ENCODE measurements at places on chromosomes 13 and 19.

GRCh38 chr13:18946738-18947137 is 234.9 kb downstream of the TUBA3C start:
- DNase-seq = peak; percentile 81

GRCh38 chr19:1189419-1189818 is 15.4 kb upstream of the SBNO2 start:
- DNase-seq = no peak

GRCh38 chr13:44068169-44068568 is 188.5 kb downstream of the LACC1 start:
- DNase-seq = no peak

DNA sequence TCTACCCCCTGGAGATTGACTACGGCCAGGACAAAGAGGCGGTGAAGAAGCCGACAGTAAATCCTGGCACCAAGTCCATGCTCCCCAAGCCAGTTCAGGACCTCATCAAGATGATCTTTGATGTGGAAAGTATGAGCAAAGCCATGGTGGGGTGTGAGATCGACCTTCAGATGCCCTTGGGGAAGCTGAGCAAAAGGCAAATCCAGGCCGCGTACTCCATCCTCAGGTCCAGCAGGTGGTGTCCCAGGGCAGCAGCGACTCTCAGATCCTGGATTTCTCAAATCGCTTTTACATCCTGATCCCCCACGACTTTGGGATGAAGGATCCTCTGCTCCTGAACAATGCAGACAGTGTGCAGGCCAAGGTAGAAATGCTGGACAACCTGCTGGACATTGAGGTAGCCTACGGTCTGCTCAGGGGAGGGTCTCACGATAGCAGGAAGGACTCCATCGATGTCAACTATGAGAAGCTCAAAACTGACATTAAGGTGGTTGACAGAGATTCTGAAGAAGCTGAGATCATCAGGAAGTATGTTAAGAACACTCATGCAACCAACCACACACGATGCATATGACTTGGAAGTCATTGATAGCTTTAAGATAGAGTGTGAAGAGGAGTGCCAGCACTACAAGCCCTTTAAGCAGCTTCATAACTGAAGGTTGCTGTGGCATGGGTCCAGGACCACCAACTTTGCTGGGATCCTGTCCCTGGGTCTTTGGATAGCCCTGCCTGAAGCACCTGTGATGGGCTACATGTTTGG is 24.0 kb upstream of the ANKRD10 start:
- DNase-seq = no peak

DNA sequence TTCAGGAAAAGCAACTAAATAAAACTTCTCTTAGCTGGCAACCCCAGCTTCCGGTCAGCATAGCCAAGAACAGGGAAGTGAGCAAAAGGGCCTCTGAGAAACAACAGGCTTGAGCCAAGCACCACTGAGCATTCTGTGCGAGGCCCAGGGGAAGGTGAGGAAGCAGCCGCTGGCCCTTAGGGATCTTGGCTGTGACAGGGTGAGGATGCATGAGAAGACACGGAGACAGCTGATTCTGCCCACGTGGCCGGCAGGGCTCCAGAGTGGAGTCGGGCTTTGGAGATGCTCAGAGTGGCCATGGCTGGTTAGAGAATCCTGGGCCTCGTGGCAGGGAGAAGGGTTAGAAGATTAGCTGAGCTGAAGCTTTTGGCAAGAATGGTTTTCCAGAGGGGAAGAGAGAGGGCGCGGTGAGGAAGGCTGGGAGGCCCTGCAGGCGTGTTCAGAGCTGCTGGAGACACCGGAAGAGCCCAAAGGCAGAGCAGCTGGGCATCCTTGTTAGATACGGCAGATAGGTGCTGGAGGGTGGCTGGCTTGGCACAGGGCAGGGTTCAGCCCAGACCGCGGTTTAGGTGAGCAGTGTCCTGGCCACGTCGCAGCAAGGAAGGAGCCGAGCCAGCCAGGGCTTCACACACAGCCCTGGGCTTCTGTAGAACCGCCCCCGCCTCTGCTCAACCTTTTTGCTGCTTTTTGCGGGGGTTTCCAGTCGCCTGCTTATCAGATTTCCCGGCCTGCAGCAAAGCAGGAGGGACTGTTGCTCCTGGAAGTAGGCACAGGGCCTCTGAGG is 17.3 kb downstream of the UPF1 start:
- no peak for DNase-seq

- no peak for DNase-seq
These were observed 548.2 kb upstream of the SLITRK1 start for GRCh38 chr13:84430446-84430845.

- no peak for DNase-seq
These were observed 8.5 kb downstream of the SOX21 start for GRCh38 chr13:94703721-94704314.

DNA sequence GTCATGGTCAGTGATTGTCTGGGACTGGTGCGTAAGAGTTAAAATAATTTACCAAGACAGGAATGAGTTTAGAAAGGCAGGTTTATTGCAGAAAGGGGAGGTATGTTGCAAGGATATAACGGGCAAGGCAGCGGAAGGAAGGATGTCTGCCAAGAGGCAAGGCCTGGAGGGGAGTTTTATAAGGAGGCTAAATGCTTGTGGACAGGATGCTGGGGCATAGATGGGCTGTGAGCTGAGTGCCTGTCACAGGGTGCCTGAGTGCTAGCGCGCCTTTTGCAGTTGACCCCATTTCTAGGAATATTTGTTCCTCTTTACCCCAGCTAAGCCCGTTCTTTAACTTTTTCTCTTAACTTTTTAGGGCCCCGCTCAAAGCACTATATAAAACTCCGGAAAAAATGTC is 58.7 kb downstream of the TEX26 start:
- no peak for DNase-seq

- DNase-seq = no peak
These were observed 120.4 kb upstream of the FREM2 start for GRCh38 chr13:38566519-38566918.

- no peak for DNase-seq
These were observed 606 bp downstream of the ERCC1 start for GRCh38 chr19:45423033-45423588.

GRCh38 chr19:49968279-49968922 is 7.4 kb upstream of the SIGLEC11 start:
- no peak for DNase-seq

DNA sequence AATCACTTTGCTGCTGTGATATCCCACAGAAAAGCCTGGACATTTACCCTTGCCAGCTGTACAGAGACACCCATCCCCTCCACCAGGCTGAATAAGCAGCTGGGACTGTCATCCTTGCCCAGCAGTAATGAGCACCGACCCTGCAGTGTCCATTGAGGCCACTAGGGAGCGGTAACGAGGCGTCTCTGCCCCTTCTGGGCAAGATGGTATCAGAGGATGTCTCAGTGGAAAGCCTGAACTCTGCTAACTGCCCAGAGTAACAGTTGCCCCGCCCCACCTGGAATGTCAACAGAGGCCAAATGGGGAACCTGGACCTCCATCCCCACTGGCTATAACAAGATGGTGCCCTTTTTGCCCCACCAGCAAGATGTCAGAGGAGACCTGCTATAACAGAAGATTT is 22.8 kb upstream of the CEACAM20 start:
- DNase-seq = no peak

DNA sequence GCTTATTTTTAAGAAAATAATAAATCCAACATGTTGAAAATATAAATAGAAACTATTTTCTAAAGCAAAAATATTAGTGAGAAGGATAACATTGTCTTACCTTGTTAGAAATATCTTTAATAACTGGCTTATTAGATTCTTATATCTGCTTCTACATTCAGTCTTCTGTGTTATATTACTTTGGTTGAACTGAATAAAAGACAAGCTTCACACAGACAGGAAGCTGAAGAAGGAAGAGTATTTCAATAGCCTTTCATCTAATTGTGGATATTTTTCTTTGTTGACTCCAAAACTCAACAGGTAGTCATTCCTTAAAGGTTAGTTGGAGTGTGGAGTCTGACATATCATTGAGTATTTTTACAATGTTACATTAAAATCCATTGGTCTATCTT is 10.9 kb downstream of the SETDB2 start:
- no peak for DNase-seq

GRCh38 chr13:75329723-75330122 is 152.2 kb downstream of the TBC1D4 start:
- DNase-seq = no peak

DNA sequence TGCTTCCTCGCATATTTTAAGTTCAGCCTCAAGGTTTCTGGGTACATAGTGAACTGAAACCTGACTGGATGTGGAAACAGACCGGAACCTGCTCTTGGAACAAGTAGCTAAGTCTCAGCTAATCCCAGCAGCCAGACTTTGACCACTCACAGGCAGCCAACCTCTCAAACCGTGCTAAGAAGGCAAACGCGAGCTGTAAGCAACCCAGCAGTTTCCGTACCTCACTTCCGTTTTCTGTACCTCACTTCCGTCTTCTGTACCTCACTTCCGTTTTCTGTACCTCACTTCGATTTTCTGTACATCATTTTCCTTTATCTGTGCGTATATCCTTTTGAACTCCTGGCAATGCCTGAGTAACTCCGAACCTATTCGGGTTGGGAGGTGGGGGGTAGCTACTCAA is 96.8 kb downstream of the SUCLA2 start:
- DNase-seq = no peak

GRCh38 chr13:109792416-109793059 is 6.2 kb upstream of the IRS2 start:
- DNase-seq = no peak

DNA sequence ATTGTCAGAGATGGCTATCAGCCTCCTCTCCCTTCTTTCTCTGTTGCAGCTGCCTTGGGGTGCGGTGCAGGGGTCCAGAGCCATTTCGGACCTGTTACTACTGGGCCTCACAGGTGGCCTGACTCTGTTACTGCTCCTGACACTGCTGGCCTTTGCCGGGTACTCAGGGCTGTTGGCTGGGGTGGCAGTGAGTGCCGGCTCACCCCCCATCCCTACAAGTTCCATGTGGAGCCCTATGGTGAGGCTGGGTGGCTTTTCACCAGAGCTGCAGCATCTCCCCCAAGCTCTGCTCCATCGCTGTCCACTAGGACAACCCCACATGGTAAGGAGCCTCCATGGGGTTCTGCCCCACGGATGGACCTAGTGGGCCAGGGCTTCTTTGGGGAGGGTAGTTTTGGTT is 13.7 kb upstream of the ZNF492 start:
- no peak for DNase-seq

DNA sequence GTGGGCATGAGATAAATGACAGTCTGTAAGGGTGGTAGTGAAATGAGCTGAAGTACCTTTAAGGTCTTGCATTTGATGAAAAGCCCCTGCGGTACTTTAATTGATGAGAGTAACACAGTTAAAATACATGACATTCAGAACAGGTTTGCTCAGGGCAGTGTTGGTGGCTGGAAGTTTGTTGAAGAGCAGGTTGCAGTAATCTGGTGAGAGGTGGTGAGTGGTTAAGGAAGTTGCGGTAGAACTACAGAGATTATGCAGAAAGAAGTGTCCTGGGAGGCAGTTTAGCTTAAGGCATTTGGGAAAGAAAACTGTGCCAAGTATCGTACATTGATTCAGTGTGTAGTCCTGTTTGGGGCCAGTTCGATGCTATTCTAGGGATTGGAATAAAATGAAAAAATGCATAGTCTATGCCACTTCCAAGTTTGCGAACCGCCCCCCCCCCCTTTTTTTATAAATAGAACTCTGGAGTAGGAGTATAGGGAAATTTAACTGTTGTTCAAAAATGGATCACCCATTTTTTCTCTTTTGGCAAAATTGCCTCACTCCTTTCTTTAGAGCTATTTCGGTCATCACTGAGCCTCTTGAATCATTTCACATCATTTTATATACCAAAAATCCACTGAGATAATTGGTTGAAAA is 42.7 kb downstream of the SLAIN1 start:
- DNase-seq = no peak

DNA sequence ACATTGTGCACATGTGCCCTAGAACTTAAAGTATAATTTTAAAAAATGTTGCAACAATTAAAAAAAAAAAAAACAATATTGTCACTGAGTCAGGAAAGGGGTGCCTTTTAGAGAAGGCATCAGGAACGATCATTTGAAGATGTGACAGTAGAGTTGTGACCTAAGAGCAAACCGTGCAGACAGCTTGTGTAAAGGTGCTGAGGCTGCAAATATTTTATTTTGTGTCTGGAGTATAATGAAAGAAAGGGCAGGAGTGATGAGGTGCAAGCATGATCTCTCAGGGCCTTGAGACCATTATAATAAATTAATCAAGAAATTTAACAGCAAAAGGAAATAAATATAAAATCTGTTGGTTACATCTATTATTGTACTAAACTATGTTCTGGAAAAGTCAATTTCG is 1219.7 kb downstream of the OLFM4 start:
- DNase-seq = no peak

DNA sequence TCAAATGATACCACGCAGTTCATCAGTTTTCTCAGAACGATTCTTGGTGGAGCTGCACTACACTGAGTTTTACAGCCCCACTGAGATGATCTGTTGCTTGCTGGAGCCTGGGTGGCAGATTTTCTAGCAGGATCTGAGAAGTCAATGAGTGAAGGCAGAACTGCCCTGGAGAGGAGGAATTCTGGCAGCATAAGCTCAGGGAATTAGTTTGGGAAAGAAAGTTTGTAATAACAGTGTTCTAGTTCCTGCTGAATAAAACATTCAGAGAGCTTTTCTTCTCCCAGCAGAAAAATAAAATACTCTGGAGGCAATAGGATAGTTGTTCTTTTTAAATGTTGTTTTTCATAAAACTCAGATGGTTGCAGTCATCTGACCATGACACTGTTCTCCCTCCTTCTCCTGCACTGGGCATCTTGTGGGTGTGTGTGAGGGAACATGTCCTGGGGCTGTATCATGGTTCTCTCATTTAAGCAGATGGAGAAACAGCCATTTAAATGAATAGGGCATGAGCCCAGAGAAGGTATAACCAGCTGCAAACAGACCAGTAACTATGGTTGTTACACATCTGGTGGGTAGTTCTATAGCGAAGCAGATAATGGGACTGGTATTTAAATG is 29.6 kb downstream of the OLFM4 start:
- DNase-seq = no peak

DNA sequence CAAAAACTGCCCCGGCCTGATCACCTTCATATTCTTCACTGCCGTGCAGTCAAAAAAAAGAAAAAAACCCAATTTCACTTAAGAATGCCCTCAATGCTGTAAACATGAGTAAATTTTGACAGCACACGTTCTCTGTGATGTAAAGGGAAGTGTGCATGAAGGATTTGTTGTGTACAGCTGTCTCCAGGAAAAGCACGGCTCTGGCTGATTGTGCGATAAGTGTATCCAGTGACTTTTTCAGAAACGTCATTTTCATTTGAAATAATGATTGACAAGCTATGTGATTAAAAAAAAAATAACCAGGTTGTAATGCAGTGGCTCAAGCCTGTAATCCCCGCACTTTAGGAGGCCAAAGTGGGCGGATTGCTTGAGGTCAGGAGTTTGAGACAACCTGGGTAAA is 39.6 kb downstream of the ANKRD10 start:
- DNase-seq = no peak

DNA sequence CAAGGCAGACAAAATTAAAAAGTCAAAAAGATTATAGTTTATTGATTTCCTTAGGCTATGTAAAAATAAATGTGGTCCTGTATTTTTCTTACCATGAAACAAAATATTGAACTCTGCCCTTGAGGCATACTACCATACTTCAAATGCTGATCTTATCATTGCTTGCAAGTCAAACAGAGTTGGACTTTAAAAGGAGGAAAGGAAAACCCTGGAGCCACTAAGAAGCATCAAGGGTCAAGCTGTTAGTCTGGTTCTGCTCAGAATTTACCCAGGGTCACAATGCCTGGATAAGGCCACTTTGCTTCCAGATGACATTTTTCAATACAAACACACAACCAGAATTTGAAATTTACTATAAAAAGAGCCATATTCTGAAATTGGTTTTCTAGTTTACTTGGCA is 2.2 kb upstream of the FREM2 start:
- no peak for DNase-seq

- no peak for DNase-seq
These were observed 58.3 kb downstream of the RAB20 start for GRCh38 chr13:110503037-110503901.

GRCh38 chr13:100508455-100508854 is 80.1 kb downstream of the GGACT start:
- no peak for DNase-seq
